ENCODE measurements at places on chromosomes 5 and 9.
A peak's percentile ranks its signal among the peaks of the same experiment; 100 is the strongest.

- peak; percentile 62 for DNase-seq
Measured at GRCh38 chr5:80181618-80182211, 74.1 kb downstream of the SERINC5 start.

- DNase-seq = no peak
Measured at GRCh38 chr5:130455175-130455574, 550.9 kb downstream of the CHSY3 start.

- DNase-seq = no peak
Measured at GRCh38 chr9:132673355-132673754, 3.1 kb downstream of the GTF3C4 start.

GRCh38 chr5:14743601-14744295, 79.2 kb downstream of the OTULIN start:
- no peak for DNase-seq

- DNase-seq = no peak
Measured at GRCh38 chr5:158273035-158273434, 414.1 kb upstream of the CLINT1 start.

GRCh38 chr5:131595088-131596033, 39.7 kb downstream of the RAPGEF6 start:
- DNase-seq = no peak

DNA sequence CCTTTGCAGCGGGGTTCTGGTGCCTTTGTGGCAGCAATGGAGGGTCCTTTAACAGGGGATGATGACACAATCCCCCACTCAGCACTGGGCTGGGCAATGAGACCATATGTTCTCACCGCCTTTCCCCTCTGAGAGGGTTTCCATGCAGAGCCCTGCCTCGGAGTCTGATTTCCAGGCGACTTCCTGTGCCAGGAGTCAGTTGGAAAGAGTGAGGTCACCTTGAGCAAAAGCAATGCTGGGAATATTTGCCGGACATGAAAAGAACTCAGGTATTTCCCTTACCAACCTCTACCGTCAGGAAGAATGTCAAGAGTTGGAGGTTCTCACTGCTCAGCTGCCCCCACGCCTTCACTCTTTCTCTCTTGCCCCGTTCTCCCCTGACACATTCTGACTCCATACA, 284.2 kb upstream of the IRX1 start:
- no peak for DNase-seq

DNA sequence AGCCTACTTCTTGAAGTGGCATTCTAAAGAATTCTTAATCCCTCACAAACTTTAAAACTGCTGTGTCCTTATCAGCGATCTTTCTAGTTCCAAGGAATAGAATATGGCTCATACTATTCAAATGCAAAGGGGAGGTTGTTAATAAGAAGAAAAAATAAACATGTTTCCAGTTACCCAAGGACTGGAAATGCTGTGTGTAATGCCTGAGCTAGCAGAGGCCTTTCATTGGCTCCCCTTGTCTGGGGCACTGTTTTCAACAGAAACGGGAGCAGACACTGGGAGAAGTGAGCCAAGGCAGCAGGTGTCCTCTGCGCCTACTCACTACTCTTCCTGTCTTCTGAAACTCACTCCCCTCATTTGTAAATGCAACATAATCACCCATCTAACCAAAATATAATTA, 253.0 kb downstream of the MARCHF11 start:
- no peak for DNase-seq

- DNase-seq = no peak
Measured at GRCh38 chr9:68547417-68547816, 6.7 kb upstream of the TMEM252 start.
